ENCODE measurements at places on chromosomes 3 and 15.

DNA sequence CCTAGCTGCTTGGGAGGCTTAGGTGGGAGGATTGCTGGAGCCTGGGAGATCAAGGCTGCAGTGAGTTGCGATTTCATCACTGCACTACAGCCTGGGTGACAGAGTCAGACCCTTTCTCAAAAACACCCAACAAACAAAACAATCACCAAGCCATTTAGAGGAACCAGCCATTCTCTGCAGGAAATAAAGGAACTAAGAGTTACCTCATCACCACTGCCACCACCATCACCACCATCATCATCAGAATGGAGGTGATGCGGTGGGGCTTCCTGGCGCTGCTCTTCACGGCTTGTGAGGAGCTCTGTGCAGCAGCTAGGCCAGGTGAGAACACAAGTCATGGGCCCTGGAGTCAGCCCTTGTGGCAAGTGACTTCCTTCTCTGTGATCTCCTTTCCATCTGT is 37.7 kb upstream of the KLHL25 start:
- DNase-seq = no peak

- DNase-seq = no peak
Observed at GRCh38 chr3:17243621-17244020, 358.9 kb downstream of the PLCL2 start.

GRCh38 chr3:59107856-59108815 is 58.3 kb upstream of the CFAP20DC start:
- DNase-seq = no peak

GRCh38 chr3:98521897-98522543 is 682 bp downstream of the CLDND1 start:
- DNase-seq = peak; percentile 37

DNA sequence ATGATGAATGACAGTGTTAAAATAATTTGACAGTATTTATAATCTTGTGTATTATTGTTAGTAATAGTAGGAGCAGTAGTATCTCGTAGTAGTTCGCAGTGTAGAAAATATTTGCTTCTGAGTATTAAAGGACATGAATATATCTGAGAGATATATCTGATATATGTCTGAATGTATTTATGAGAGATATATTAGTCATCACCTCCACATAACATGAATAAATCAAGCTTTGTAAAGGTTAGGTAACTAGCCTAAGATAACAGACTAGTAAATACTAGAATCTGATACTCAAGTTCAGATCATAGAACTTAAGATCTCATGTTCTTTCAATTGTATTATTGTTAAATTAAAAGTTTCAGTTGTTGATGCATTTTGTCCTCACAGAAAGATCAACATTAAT is 130.5 kb downstream of the UBE2E2 start:
- no peak for DNase-seq

- no peak for DNase-seq
Observed at GRCh38 chr15:34106423-34106822, 4.5 kb downstream of the PGBD4 start.

GRCh38 chr15:31338318-31338878 is 11.8 kb downstream of the KLF13 start:
- no peak for DNase-seq

GRCh38 chr15:77493324-77493907 is 72.7 kb downstream of the HMG20A start:
- no peak for DNase-seq

DNA sequence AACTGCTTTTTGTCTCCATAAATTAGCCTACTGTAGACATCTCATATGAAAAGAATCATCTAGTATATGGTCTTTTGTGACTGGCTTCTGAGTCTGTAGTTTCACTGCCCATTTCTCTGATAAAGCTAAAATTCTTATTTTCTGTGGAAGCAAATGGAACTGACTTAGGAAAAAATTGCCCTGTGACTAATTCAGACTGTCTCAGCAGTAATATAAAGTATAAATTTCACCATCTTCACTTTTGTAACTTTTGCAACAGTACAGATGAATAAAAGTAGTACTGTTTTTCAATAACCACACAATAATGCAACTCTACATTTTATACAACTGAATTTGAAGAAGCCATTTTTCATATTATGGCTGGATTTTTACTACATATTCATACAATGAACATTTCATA is 104.1 kb downstream of the TBC1D5 start:
- no peak for DNase-seq

DNA sequence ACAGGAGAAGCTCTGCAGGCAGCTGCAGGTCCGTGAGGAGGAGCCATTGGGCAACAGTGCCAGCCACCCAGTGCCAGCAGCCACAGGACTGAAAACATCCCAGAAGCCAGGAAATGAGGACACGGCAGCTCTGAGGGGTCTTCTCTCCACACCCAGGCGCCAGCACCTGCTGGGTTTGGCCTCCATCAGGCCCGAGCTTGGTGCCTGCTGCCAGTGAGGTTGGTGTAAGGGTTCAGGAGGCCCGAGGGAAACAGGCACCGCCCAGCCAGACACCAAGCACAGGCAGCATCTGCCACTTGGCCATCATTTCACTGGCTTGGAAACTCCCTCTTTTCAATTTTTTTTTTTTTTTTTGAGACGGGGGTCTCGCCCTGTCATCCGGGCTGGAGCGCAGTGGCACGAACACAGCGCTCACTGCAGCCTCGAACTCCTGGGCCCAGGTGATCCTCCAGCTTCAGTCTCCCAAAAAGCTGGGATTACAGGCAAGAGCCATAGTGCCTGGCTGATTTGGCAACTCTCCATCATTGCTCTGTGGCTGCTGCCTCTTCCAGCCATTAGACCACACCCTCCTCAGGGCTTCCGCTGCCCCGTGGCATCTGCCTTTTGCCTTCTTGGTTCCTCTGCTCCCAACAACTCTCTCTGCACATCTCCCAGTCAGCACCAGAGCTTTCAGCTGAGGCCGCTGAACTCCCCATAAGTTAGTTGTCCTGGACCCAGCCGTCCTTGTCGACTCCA is 1.5 kb upstream of the ITIH3 start:
- no peak for DNase-seq

DNA sequence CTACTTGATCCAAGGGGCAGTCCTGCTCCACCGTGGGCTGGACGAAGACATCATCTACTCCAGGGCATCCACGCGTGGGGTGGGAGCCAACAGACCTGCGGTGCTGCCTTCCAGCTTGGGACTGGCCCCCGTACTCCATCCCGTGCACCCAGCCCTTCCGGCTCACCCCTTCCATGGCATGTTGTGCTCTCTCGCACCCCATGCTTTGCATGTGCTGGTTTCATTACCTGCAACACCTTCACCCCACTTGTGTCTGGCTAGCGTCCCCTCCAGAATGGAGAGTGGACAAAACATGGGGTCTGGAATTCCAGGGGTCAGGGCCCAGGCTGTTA is 30.2 kb downstream of the SEMA7A start:
- no peak for DNase-seq

DNA sequence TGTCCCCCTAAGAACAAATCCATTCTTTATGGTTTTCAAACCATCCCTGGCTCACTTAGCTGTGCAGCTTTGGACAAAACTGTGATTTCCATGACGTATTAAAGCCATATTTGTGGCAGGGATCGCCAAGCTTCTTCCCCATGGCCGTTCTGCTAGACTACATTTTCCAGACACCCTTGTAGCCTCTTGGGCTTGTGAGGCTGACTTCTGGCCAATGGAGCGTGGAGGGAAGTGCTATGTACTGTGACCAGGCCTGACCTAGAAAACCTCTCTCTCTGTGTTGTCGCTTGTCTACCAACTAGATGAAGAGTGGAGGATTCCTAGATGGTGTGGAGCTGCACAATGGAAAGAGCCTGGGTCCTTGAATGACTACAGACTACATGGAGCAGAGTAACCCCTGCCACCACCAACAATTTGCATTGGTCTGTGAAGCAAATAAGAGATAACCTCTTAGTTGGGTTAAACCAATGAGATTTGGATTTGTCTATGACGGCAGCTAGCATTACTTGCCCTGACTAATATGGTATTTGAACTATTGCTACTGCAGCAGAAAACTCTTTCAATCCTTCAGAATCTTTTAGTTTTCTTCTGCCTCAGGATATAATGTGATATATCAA is 22.1 kb upstream of the MGLL start:
- DNase-seq = no peak

DNA sequence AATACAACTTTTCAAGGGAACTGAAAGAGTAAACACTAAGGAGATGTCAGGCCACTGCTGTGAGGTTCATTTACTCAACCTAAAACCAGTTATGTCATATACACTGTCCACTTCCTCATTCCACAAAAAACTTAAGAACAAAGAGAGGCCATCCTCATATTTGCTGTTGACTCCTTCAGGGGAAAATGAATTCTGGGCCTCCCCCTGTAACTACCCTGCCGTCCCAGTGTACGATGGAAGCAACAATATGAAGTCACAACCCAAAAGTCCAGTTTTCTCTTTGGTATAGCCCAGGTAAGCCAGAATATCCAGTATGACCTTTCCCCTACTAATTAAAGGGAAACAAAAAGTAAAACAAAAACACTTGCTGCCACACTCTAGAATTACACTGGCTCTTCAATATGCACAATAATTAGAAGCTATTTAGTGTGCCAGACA is 16.2 kb downstream of the CEP152 start:
- no peak for DNase-seq

DNA sequence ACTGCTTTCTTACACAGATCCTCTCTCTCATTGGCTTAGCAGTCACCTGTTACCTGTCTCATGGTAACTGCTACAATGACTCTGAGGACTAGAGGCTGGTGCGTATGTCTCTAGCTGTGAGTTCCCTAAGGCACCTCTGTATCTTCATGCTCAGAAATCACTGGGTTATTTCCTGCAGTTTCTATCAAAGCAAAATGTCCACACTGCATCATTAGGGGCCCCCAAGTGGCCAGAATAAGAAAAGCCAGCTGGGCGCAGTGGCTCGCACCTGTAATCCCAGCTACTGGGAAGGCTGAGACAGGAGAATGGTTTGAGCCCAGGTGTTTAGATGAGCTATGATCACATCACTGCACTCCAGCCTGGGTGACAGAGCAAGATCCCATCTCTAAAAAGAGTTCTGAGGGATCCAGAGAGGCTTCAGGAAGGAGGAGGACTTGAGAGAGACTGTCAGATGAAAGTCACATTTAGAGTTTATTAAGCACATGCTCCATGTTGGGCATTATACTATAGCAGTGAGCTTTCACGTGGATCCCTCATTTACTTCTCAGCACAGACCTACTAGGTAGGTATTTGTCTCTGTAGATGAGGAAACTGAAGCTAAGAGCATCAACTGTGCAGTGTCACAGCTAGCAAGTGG is 2.3 kb upstream of the VPS18 start:
- no peak for DNase-seq

DNA sequence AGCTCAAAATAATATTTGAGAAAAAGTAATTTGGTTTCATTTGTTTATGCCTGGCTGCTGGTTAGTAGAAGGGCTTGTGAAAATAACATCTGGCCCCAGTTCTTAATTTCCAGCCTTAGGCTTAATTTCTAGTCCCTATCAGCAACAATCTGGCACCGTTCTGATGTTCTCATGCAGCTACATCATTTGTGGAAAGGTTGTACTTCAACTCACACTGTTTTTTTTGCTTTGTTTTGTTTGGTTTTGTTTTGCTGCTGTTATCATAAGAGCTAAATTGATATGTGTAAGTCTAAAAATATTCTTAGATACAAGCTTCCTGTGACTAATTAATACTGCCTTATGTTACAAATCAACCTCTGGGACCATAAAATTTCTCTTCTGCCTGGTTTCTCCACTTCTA is 8.9 kb downstream of the CPA3 start:
- DNase-seq = no peak

GRCh38 chr3:46901061-46901460 is 23.5 kb downstream of the PTH1R start:
- no peak for DNase-seq

DNA sequence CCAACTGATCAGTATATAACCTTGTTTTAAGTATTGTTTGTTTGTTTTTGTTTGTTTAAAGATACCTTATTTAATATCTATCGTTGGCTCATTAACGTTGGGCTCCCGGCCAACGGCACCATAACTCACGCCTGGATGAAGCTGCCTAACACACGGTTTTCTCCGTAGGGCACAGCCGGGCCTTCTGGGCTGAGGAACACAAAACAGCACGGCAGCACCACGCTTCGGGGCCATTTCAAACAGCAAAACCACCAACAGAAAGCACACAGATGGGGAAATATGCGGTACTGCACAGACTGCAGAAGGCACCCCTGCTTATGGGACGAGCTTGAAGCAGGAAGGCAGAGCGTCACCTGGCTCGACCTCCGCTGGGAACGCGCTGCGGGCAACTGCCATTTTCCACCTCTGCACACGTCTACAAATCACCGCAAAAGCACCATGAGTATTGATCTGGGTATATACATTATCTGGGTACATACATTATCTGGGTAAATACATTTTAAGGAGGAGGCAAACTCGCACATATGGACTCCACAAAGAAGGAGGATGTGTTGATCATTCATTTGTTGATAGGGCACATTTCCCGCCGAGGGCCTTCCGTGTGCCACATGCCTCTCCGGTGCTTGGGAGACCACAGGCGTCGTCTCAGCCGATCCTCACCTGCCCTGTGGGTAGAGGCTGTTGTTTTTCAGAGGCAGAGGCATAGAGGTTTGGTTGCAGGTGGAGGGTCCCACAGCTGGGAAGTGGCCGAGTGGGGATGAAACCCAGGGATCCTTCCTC is 123.7 kb upstream of the ATP2B2 start:
- no peak for DNase-seq

GRCh38 chr3:154981664-154982063 is 98.5 kb upstream of the MME start:
- no peak for DNase-seq

DNA sequence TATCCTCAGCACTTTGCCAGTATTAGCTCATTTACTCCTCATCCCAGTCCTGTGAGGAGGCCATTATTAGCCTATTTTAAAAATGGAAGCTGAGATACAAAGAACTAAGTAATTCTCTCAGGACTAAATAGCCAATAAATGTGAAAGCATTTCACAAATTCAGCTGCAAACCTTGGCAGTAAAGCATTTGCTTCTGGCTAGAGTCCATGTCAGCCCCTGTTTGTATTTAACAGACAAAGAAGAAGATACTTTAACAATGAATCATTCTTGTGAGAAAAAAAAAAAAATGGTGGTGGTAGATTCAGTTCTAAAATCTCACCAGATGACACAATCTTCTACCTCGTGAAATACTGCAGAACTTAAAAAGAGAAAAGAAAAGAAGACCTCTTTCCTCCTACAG is 85.0 kb upstream of the CNTN6 start:
- DNase-seq = no peak

- DNase-seq = peak; percentile 95
Observed at GRCh38 chr3:5122030-5122740, at the start of gene ARL8B. ARL8B (plus strand) TSS chr3:5122292; CDS start chr3:5122466, 174 bp downstream.

DNA sequence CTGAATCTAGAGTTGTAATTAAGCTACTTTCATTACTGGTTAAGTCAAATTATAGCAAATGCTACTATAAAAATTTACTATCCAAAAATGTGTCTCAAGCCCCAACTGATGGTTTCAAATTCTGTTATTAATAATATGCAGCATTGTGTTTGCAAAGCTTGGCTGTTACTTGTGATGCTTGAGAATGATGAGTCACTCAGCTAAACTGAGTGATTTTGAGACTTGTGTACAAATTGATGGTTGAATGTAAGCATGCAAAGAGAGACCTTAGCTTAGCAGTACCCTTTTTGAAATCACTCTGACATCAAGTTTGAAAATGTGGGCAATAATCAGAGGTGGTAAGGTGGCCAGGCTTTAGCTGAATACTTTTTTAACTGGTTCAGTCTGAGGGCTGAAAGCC is 27.6 kb downstream of the OPA1 start:
- no peak for DNase-seq

- no peak for DNase-seq
Observed at GRCh38 chr3:173304182-173304800, 93.3 kb upstream of the NLGN1 start.

GRCh38 chr3:82883072-82883471 is 1121.6 kb upstream of the GBE1 start:
- no peak for DNase-seq

GRCh38 chr3:18066899-18067582 is 324.6 kb upstream of the TBC1D5 start:
- no peak for DNase-seq

- no peak for DNase-seq
Observed at GRCh38 chr3:25962255-25962654, 172.4 kb downstream of the OXSM start.

Measured in HuH-7.5 (cell line).